ENCODE measurements at places on chromosomes 7 and 10.

GRCh38 chr7:43648473-43649406 lies 65.8 kb downstream of the STK17A start:
- DNase-seq: no peak

GRCh38 chr7:65744406-65744805 lies 128.5 kb upstream of the VKORC1L1 start:
- no peak for DNase-seq

DNA sequence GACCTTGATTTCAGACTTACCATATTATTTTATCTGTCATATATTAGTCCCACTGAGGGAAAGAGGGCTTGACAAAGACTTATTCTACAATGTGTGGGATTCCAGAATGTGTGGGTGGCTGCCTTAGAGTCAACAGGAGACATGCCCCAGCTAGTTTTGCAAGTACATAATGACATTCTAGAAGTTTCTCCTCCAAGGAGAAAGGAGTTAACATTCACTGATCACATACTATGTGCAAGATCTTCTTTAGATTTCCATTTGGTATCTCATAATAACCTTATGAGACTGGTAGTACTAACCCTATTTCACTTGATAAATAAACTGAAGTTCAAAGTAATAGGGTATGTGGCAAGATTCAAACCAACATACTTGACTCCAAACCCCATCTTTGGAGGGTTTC lies 25.2 kb downstream of the IRF5 start:
- no peak for DNase-seq

- no peak for DNase-seq
These were observed 34.4 kb upstream of the ARMS2 start for GRCh38 chr10:122419876-122420623.

- DNase-seq: no peak
These were observed 176.5 kb downstream of the SUGCT start for GRCh38 chr7:40311307-40311706.

DNA sequence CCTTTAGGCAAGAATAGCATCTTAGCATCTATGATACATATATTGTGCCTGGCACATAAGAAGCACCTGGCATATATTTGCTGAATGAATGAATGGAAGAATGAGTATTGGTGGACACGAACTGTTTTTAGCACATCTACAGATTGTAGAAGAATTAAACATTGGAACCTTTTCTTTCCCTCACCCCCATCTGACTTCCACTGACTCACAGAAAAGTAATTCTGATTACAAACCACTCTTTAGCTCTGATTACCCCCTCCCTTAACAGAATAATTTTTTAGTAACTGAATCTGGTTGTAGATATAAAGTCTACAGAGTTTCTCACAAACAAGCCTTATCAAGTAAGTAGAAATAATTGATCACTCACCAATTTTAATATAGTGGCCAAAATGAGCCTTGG lies 31.9 kb downstream of the SLC26A4 start:
- no peak for DNase-seq

- DNase-seq: no peak
These were observed 7.2 kb downstream of the ADAMTS14 start for GRCh38 chr10:70679498-70679897.

DNA sequence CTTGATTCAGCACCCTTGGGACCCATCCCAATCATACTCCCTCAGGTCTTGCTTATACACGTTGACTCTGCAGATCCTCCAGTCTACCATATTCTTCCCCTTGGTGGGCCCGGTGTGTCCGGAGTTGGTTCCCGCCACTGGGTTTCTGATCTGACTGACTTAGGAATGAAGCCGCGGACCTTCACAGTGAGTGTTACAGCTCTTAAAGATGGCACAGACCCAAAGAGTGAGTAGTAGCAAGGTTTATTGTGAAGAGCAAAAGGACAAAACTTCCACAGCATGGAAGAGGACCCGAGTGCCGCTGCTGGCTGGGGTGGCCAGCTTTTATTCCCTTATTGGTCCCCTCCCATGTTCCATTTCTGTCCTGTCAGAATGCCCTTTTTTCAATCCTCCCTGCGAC lies 5.9 kb upstream of the GDF10 start:
- no peak for DNase-seq

- DNase-seq: no peak
These were observed 103.2 kb downstream of the GPR37 start for GRCh38 chr7:124662372-124662771.

DNA sequence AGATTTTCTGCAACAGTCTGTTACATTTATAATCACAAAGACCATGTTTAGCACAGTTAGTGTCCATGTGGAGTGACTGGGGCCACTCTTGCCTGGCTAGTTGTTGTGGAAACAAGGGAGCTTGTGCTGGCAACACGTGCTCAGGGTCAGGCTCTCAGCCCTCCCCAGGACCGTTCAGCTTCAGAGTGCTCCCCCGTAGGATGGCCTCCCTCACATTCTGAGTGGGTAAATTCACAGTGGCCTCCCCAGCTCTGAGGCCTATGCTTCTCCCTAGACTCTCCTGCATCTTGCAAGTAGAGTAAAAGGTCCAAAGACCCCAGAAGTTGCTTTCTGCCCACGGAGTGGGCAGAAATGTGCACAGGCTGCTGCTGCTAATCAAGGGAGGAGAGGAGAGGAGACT lies 122.3 kb downstream of the ADCY1 start:
- no peak for DNase-seq

GRCh38 chr10:24256619-24257107 lies 47.7 kb downstream of the KIAA1217 start:
- no peak for DNase-seq

DNA sequence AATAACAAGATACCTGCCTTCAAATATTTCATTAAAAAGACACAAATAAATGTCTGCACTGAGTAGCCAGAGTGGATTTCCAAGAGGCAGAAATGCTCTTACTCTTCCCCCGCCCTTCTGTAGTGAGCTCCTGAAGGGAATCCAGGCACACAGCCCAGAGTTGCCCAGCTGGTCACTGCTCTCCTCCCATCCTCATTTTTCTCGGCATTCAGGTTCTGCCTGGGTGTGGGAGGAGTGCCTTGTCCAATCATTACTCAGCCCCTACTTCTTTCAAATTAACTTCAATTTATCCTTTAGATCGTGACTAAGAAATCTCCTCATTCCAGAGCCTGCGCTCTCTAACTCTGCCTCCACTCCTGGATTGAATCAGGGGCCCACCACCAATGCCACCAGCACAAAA lies 12.2 kb downstream of the CCDC6 start:
- no peak for DNase-seq

- no peak for DNase-seq
These were observed 91.8 kb upstream of the LANCL2 start for GRCh38 chr7:55273186-55273980.

DNA sequence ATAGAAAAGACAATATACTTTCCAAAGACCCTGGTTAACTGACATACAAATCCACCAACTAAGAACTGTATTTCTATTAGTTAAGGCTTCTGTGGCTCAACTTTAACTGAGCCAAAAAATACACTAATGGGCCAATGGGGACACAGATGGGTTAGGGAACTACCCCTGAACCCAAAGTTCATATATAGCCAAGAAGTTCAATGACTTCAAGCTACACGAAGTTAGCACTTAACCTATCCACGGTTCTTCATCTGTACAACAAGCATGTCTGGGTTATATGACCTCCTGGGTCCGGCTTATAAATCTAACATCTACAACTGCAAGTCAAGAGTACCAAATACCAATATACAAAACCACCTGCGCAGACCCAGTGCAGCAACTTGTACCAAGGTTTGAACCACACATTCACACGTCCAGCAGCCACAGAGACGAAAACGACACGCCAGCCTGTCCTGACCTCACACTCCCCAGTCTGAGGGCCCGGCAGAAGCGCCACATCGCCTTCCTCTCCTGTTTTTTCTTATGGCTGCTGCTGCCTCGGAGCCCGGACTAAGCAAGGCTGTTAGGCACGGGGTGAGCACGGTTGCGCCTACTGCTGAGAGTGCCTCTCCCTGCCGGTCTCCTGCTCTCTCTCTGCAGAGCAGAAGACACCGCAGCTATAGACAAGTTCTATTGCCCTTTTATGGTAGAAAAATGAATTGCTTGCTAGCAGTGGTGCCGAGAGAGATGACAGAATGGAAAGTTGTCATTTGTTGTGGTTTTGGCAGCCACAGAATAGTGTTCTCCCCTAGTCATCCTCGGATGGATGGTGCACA lies 86.3 kb downstream of the RNF216 start:
- DNase-seq: peak; percentile 22

DNA sequence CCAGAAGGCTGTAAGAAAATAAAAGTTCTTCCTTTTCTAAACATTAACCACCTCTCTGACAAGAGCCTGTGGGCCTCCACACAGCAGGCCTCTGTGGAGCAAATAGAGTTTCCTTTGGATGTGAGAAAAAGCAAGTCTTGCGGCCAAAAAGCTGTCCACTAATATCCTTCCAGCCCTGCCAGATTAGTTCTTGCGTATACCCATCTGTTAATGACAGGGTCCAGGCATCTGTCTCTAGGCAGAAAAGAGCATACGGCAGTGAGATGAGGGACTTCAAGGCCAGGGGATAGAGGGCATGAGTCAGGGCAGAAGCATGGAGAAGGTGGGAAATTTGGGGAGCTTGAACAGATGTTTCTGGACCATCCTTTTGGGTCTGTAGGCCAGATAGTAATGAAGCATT lies 164.9 kb downstream of the NSUN6 start:
- DNase-seq: no peak
